ENCODE measurements at places on chromosomes 16 and 17.

DNA sequence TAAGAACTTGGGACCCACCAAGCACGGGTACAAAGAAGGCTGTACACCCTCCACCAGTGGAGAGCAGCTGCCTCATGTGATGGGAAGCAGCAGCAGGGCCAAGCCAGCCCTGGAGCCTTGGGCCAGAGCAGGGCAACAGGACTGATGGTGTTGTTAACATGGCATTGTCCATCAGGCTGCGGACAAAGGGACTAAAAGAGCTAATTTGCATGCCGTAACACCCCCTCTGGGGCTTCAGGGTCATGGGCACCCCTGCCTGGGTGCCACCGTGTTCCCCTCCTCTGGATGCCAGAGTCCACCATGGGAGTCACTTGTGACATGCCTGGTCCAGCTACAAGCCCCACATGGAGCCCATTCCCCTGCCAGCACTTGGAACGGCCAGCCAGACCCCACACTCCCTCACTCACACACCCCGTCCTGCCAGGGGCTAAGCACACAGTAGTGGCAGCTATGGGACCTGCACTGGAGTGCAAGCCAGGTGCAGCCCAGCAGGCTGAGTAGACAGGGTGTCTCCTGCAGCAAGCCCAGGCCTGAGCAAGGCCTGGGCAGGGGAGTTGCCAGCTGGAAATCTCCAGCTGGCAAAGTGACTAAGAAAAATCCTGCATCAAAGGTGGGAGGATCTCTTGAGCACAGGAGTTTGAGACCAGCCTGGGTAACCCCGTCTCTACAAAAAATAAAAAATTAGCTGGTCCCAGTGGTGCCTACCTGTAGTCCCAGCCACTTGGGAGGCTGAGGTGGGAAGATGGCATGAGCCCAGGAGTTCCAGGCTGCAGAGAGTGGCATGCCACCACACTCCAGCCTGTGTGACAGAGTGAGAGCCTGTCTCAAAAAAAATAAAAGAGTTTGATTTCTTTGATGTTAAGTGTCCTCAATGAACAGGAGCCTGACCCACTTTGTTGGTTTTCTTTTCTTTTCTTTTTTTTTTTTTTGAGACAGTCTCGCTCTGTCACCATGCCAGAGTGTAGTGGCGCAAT, 33.7 kb downstream of the NOL11 start:
- no peak for DNase-seq

DNA sequence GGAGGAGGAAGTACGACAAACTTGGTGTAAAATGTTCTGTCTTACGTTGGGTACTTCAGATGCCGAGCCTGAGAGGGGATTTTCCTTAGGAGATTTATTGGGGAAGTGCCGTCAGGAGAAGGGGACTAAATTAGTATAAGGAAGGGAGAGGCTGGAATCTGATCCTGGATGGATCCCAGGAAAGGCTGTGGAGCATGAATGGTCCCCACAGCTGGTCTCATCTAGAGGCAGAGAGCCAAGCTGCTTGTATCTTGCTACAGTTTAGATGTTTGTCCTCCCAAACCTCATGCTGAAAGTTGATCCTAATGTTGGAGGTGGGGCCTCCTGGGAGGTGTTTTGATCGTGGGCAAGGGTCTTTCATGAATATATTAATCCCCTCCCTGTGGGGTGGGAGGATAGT, 798.4 kb upstream of the EEF2KMT start:
- DNase-seq: no peak

GRCh38 chr16:86027373-86028126, 128.6 kb downstream of the IRF8 start:
- DNase-seq: no peak

DNA sequence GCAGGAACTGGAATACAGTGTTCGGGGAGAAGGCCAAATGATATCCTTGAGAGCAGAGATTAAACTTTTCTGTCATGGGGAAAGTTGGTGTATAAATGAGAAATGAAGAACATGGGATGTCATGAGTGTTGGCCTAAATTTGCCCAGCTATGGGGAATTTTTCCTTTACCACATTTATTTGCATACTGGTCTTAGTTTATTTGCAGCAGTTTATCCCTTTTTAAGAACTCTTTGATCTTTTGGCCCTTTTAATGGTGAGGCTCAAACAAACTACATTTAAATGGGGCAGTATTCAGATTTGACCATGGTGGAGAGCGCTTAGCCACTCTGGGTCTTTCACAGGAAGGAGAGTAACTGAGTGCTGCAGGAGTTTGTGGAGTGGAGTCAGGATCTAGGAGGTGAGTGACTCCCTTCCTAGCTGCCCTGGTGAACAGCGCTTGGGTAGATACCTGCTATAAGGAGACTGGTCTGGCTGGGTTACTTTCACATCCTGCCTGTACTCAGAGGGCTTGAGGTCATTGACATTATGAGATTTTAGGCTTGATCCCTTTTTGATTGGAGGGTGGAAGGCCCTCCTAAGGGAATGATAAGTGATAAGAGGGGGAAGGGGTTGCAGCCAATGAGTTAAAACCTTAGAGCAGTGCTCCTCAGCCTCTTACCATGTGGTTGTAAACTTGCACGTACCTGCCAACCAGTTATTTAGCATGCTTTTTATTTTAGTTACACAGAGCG, 10.7 kb downstream of the PYCARD start:
- DNase-seq: no peak

- no peak for DNase-seq
Observed at GRCh38 chr17:43338886-43339516, 59.8 kb upstream of the ARL4D start.

GRCh38 chr17:1498233-1498632, 5.7 kb upstream of the MYO1C start:
- no peak for DNase-seq
